ENCODE measurements at places on chromosomes 1 and 21. TPM values are rescaled to one million over a fixed set of nuclear protein-coding genes. Genes with fewer than 3 reads are reported as not detected.

DNA sequence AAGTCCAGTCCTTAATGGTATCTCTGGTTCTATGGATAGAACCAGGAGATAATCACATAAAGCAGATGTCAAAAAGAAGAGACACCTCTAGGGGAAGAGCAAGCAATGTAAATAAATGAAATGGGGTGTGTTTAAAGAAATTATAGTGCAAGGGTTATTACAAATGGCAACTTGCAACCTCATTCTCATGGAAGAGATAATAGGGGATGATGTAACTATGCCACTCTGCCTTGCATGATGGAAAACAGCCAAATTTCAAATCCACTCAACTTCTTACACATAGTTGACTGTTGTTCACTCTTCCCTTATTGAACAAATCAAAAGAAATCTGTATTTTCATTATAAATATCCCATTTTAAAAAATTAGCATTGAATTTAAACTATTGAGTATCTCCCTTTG lies 274.0 kb upstream of the TMPRSS15 start:
- DNase-seq: no peak

GRCh38 chr1:2488688-2489087 lies 12.6 kb downstream of the PLCH2 start:
- no peak for DNase-seq

GRCh38 chr1:224357626-224358124 lies 996 bp downstream of the CNIH4 start:
- no peak for DNase-seq

The ICOSLG gene
- 6.0 TPM for total RNA-seq

The MAN1A2 gene
- 32.4 TPM for total RNA-seq

DNA sequence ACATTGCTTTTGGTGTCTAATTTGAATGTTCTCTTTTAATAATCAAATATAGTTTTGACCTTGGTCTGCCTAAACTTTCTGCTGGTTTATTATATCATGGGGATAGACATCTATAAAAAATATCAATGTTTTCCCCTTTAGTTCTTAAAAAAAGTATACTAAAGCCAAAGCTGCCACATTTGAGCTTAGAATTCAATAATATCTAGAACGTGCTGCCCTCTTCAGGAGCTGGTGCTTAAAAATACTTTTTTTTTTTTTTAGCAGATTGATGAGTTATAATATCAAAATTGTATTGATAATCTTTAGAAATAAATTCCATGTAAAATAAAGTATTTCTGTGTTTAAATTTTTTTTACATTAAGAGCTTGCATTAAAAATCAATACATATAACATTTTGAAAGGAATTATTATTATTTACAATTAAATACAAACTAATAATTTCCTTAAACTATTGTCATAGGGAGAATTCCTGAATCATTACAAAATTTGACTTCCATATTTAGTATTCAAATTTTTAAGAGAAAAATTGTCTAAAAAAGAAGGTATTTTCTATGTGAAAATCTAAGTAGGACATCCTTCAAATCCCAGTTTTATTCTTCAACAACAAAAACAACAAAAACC lies 40.1 kb upstream of the ADGRL2 start:
- no peak for DNase-seq

- no peak for DNase-seq
Observed at GRCh38 chr21:20311234-20311787, 686.9 kb upstream of the NCAM2 start.

The CCDC27 gene
- total RNA-seq: not detected

The NHLH1 gene
- 0.16 TPM for total RNA-seq

- no peak for DNase-seq
Observed at GRCh38 chr1:107365527-107366240, 224.8 kb downstream of the NTNG1 start.

- no peak for DNase-seq
Observed at GRCh38 chr21:42558368-42558767, 44.7 kb downstream of the SLC37A1 start.

- DNase-seq: peak; percentile 51
Observed at GRCh38 chr1:150553392-150554085, 4.3 kb downstream of the ADAMTSL4 start.

DNA sequence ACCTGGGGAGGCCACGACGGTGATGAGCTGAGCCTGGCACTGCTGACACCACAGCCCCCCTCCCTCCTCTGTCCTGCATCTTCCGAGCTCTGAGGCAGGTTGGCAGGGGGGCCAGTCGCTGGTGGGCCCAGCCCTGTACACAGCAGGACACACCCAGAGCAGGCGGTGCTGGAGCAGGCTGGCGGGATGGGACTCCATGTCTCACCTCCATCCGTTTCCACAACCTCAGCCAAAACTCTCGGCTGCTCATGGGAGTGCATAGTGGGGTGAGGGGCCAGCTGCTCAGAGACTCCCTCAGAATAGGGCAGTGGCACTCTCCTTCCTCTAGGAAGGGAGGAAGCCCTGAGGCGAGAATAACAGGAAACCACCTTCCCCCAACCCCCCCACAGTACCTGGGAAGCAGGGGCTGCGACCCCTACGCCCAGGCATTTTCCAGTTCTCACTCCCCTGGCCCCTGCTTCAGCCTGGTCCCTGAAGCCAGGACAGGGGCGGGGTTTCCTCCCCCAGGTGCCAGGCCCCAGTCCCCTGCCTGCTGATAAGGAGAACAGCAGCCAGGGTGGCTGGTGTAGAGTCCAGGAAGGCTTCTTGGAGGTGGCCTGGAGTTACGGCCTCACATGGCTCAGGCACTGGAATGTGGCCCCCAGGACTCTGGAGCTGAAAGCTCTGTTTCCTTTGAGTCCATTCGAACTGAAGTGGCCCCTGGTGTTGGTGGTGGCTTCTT lies 3.2 kb upstream of the IBA57 start:
- DNase-seq: no peak

The OXCT2 gene
- 2.2 TPM for total RNA-seq

- DNase-seq: no peak
Observed at GRCh38 chr1:97356309-97356708, 564.5 kb downstream of the DPYD start.

DNA sequence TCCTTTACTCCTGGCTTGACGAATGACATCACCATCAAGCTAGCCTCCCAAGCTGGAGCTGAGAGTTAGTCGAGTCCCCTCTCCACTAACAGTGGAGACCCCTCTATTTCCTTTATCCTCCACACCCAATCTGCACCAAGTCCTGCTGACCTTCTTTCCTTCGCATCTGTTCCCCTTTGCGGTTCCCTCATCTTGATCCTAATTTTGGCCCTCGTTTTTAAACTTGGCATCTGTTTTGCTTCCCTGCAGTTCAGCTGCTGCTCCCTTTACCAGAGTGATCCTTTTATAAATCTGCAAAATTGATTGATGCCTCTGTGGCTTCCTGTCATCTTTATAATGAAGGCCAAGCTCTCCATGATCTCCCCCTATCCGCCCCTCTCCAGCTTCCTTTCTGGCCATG lies 49.0 kb upstream of the TSPAN2 start:
- no peak for DNase-seq

DNA sequence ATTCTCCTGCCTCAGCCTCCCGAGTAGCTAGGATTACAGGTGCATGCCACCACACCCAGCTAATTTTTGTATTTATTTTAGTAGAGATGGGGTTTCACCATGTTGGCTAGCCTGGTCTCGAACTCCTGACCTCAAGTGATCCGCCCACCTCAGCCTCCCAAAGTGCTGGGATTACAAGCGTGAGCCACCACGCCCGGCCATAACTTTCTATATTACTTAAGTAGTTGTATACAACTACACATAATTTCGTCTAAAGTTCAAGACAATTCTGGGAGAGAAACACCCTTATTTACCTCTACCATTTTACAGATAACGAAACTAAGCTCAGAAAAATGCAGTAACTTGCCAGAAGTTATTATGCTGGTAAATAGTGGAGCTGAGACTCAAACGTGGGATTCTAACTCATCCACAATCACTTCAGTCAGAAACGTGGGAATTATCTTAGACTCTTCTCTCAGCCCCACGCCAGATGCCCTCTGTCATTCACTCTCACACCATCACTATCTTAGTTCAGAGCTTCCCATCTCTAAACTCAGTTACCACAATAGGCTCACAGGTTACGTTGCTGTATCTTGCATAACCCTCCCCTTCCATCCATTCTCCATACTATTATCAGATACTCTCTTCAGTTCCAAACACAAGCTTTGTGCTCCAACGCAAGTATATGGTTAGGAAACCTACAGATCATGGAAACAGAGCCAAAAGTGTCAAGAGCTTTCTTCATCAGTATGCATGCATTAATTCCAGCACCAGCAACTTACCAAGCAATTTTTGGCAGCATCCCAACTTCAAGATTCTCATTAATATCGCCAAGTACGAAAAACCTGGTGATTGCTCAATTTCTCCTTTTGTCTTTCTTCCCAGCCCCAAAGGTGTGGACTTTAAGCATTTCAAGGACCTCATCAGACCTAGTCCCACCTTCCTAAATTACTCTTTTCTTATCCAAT lies 69.3 kb downstream of the RERE start:
- DNase-seq: peak; percentile 59

DNA sequence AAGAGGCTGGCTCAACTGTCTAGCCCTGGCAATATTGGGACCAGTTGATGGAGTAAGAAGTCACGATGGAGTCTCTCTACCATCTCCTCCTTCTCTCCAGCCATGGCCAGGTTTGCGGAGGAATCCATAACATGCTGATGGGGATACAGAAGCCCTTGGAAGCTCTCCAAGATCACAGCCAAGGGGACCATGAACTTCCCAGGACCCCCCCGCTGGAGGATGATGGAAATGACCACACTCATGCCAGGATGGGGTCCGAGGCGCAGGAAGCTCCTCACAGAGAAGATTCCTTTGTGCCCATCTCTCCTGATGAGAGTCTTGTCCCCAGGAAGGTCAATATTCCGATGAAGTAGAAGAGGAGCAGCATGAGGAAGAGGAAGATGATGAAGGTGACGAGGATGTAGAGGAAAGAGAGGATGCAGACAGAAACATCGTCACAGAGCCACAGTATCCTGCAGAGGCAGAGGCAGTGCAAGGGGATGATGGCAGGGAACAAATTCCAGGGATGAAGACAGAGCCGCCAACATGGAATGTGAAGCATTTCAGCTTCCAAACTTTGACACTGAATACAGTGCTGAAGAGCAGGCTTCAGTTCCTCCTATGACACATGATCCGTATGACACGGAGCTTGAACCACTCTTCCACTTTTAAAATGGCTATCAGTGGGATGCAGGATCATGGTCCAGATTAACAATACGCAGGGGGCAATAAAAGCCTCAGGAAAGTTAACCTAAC lies 57.9 kb upstream of the EDN2 start:
- no peak for DNase-seq

DNA sequence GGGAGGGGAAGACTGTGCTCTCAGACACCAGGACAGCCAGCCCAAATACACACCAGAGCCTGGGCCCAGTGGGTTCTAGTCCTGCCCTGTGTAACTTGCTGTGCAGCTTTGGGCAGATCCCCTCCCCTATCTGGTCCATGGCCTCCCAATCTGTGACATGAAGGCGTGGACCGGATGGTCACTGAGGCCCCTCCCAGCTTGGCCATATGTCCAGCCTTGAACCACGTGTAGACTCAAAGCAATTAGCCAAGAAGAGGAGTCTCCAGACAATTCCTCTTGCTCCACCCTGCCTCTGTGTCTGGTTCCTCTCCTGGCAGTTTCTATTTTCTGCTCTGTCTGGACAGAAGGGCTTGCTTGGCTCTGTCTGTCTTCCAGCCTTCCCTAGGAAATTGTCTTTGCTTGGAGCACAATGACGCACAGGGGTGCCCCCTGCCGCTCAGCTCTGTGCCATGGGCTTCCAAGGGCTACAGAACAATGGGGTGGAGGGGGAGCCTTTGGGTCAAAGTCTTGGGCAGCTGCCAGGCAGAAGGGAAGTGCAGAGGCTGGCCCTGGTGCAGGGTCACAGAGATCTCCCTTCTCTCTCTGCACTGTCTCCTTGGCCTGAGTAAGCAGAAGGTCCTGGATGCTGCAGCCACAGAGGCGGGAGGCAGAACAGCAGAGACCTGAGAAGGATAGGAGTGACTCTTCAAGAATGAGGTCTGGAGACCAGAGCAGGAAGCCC lies 66.1 kb downstream of the TENT5C start:
- DNase-seq: peak; percentile 66

The NMNAT2 gene
- 3.6 TPM for total RNA-seq

DNA sequence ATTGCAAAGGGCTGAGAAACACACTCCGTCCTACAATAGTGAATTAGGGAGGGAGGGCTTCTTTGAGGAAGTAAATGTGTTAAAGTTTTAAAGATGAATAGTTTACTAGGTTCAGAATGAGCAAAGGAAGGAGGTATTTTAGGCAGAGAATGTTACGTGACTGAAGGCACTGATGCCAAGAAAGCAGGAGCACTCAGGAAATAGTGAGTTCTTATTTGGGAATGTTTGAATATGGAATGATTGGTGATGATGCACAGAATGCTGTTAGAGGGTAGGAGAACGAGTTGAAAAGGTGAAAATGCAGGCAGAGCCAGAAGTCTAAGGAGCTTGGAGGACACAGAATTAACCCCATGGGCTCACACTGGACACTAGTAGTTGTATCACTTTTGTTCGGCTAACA lies 108.0 kb downstream of the NRIP1 start:
- DNase-seq: no peak

DNA sequence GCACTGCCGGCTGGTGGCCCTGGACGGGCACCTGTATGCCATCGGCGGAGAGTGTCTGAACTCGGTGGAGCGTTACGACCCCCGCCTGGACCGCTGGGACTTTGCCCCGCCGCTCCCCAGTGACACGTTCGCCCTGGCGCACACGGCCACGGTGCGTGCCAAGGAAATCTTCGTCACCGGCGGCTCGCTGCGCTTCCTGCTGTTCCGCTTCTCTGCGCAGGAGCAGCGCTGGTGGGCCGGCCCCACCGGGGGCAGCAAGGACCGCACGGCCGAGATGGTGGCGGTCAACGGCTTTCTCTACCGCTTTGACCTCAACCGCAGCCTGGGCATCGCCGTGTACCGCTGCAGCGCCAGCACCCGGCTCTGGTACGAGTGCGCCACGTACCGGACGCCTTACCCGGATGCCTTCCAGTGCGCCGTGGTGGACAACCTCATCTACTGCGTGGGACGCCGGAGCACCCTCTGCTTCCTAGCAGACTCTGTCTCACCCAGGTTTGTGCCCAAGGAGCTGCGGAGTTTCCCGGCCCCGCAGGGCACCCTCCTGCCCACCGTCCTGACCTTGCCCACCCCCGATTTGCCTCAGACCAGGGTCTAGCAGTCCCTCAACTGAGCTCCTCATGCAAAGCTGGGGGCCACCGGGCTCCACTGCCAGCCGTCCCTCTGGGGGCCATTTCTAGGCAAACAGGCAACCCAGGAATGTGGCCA lies 2.1 kb downstream of the KLHDC7A start:
- DNase-seq: no peak

DNA sequence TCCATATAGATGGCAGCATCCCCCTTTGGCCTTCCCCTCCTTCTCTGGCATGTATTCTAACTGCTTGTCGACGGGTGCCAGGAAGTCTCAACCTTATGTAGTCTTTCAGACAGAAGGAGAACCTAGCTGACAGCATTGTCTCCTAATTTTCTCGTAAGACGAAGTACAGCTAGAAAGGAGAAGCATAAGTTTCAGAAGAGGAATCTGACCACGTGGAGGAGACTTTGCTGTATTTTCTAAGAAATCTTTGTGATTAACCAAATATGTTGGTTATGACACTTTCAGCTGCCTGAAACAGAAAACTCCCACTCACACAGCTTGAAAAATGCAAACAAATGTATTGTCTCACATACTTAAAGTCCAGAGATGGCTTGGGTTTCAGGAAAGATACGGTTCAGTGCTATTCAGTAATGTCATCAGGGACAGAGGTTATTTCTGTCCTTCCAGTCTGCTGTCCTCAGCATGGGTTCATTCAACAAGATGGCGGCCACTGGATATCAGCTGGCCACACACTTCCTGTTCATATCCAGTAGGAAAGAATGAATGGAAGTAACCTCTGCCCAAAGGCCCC lies 109.5 kb upstream of the ZNF648 start:
- no peak for DNase-seq

The NKAIN1 gene
- total RNA-seq: not detected

- DNase-seq: peak; percentile 87
Observed at GRCh38 chr1:11037740-11038182, 9.3 kb downstream of the MASP2 start.

- no peak for DNase-seq
Observed at GRCh38 chr1:14513111-14513510, 85.4 kb upstream of the KAZN start.

Measured in mucosa of descending colon (tissue), 3 donors.